Epithelial cell of esophagus (primary cell): ENCODE measurements at places on chromosomes 3 and 15.

DNA sequence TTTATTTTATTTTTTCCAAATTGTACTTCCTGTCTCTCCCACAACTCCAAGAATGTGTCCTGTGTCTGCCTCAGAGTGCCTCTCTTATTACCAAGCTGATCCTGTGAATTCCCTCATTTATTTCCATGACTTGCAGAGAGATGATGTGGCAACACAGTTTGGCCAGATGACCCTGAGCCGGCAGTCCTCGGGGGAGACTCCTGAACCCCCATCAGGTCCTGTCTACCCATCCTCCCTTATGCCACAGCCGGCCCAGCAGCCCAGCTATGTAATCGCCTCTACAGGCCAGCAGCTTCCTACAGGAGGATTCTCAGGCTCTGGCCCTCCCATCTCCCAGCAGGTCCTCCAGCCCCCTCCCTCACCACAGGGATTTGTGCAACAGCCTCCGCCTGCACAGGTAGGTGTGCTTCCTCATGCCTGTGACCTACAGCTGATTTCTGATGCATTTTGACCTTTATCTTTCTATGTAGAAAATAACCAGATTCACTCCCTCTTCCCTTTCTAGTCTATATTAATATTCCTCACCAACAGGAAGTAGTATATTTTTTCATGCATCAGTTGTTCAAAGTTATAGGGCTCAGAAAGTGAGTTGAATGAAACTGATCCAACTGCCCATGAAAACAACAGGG lies 100.0 kb downstream of the ARPP21 start:
- DNase-seq = no peak

DNA sequence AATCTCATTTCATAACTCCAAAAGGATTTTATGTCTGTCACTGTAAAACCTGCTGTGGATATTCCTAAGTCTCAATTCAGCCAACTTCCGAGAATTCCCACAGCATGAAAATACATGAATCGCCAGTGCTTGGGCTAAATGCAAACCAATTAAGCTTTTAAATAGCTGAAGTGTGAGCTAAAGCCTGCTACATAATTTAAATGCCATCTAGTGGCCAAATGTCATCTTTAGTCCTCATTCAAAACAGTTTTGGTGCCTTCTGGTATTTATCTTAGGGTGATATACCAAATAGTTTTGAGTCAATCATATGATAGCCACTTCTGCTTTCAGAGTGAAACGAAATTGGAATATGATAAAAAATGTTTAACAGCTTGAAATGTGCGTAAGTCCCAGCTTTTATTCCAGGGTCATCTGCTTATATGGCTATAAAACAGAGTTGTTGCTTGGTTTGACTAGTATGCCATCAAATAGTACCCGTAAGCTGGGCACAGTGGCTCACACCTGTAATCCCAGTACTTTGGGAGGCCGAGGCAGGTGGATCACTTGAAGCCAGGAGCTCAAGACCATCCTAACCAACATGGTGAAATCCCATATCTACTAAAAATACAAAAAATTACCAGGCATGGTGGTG lies 41.8 kb upstream of the CCNL1 start:
- peak; percentile 57 for DNase-seq

- peak; percentile 76 for DNase-seq
Measured at GRCh38 chr3:172467170-172467824, 19.0 kb upstream of the GHSR start.

GRCh38 chr3:104735691-104736090 lies 631.0 kb upstream of the ALCAM start:
- DNase-seq = no peak

DNA sequence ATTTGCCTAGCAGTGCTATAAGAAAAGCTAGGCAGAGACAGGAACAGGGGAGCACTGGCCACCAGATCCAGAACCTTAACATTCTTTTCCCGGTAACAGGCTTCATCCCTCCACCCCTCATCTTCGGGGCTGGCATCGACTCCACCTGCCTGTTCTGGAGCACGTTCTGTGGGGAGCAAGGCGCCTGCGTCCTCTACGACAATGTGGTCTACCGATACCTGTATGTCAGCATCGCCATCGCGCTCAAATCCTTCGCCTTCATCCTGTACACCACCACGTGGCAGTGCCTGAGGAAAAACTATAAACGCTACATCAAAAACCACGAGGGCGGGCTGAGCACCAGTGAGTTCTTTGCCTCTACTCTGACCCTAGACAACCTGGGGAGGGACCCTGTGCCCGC lies 231.0 kb upstream of the ST8SIA2 start:
- no peak for DNase-seq

DNA sequence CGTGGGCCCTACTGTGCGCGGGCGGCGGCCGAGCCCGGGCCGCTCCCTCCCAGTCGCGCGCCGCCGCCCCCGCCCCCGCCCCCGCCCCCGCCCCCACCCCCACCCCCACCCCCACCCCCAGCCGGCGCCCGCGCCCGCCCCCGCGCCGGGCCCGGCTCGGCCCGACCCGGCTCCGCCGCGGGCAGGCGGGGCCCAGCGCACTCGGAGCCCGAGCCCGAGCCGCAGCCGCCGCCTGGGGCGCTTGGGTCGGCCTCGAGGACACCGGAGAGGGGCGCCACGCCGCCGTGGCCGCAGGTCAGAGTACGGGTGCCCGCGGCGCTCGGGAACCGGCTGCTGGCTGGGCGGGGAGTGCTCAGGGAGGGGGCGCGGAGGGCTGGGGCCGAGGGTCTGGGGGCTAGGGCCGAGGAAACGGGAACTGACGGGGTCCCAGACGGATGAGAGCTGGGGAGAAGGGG lies 1.1 kb upstream of the PPARG start:
- peak; percentile 19 for DNase-seq

GRCh38 chr3:32410367-32411246 lies 19.0 kb downstream of the CMTM7 start:
- DNase-seq = peak; percentile 44

DNA sequence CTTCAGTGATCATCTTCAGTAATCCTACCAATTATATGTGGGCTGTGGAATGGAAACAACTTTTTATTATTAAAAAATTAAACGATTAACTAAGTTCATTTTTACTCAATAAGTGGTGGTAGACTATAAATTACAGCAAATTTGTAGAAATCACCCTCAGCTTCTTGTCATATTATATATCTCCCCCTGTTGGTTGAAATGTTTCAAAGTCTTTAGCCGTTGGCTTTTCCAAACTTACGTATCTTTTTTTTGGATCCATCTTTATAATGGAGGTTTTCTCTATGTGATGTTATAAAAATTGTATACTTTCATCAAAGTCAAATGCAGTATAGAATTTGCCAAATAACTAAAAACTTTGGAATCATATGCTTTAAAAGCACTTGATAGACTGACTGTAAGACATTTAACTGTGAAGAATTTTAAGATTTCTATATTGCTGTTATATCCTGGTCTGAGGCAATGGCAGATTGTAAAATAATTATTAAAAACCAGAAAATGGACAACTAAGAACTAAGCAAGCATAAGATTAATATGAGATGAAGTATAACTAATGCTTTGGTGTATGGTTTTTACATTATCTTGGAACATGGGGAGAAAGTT lies 44.7 kb downstream of the ATP11B start:
- DNase-seq = peak; percentile 34

GRCh38 chr3:14640157-14640562 lies 11.4 kb upstream of the CCDC174 start:
- DNase-seq = peak; percentile 70

DNA sequence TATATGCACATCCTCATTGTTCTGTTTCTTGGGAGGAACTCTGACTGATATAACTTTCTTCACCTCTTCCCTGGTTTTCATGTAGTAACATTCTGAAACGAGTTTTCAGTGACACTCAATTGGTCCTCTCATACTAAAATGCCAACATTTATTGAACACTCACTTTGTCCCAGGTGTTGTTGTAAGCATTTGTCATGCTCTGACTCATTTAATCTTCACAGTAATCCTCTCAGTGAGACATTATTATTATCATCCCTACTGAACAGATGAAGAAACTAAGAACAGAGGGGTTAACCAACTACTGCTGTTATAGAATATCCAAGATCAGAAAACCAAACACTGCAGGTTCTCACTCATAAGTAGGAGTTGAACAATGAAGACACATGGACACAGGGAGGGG lies 94.1 kb upstream of the MRPL3 start:
- DNase-seq = peak; percentile 43

DNA sequence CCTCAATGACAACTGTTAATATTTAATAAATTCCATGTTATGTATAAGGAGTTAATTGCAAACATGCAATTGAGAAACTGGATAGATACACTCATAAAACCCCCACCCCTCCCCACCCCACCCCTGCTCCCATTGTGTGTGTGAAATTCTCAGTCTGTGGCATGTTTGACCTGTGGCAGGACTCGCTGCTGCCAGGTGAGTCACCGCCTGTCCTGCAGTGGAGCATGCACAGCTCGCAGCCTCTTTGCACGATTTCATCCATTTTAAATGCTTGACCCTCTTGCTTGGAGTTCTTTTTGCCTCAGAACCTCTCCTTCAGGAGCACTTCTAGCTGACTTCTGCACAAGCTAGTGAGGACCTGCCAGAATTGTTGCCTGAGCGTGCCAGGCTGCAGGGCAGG lies 5.3 kb upstream of the APEH start:
- DNase-seq = peak; percentile 56

DNA sequence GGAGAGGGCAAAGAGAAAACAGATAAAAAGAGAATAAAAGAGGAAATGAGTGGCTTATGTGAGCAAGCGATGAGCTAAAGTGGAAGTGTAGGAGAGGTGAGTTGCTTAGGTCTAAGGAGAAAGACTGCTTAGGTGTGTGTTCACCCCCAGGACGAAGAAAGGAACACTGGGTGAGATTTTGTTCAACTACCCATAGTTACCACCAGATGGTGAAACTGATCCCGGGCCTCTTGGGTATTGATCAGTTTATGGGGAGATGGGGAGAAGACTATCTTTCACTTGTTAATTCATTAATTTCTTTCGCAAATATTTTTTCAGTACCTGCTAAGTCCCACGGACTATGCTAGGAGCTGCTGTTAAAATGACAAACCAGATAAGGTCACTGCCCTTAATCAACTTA lies 33.9 kb downstream of the GAP43 start:
- no peak for DNase-seq
